Inflammatory macrophage treated with lipopolysaccharide for 1 hour (primary cell): ENCODE measurements at places on chromosomes 4 and X.

- no peak for DNase-seq
These were observed 33.9 kb downstream of the MTM1 start for GRCh38 chrX:150602296-150602695.

DNA sequence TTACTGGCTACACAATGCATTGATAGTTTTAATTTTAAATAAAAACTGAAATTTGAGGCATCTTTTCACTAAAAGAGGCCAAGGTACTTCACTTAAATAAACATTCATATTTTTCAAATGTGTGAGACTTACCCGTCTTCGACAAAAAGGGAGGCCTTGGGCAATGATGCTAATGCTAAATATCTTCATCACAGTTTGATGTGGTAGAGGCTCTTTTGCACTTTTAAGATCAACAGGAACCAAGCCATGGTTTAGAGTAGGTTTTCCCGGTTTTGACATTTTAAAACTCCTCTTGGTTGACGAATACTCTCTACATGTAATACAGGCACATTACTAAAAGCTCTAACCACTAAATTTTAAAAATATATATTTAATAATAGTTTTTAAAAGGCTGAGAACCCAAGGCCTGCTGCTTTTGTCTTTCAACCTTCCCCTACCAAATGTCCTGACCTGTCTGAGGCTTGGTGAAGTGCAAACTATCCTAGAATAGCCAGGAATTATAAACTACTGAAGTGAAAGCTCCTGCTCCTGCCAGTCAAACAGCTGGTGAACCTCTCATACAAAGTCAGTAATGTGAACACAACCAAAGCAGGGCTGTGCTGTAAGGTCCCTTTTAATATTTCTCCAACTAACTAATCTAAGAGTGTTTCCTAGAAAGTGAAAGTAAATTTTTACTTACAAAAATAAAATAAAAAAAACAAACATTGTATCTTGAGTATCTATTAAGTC, 153.7 kb downstream of the FBXW7 start:
- DNase-seq: no peak

- no peak for DNase-seq
These were observed 869.4 kb upstream of the FRG1 start for GRCh38 chr4:189071241-189071640.

DNA sequence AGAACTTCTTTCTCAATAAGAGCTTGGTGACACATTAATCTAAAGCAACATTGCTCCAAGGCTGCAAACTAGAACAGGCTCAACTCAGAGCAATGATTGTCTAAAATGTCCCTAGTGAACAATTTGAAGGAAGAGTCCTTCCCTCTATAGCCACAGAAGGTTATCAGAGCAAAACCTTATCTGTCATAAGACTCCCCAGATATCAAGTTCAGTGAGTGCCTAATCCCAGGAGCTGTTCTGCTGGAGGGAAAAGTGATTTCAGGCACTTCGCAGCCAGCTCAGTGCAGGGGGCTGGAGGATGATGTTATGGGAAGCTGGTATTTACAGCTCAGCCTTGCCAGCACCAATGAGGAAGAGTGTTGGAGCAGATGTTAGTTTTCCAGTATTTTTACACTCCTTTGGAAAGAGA, 497.5 kb downstream of the INPP4B start:
- DNase-seq: no peak

DNA sequence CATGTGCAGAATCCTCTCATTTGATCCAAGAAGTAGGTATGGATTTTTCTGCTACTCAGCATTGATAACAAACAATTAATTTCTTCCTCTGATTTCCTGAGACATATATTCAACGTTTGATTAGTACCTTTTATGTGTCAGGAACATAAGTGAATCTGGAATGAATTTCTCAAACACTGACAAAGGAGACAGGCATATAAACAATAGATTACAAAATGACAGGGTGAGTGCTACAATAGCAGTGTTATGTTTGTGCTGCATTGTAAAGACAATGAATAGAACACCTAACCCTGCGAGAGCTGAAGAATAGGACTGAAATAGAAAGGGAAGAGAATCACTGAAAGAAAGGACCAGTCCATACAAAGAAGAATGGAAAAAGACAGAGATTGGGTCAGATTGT, 52.9 kb downstream of the ARHGAP24 start:
- DNase-seq: no peak

- no peak for DNase-seq
These were observed 116.2 kb upstream of the STX18 start for GRCh38 chr4:4658052-4658451.

- DNase-seq: no peak
These were observed 356.4 kb downstream of the KLHL4 start for GRCh38 chrX:87874043-87874442.

- no peak for DNase-seq
These were observed 268.5 kb downstream of the ARAP2 start for GRCh38 chr4:35975617-35976355.

DNA sequence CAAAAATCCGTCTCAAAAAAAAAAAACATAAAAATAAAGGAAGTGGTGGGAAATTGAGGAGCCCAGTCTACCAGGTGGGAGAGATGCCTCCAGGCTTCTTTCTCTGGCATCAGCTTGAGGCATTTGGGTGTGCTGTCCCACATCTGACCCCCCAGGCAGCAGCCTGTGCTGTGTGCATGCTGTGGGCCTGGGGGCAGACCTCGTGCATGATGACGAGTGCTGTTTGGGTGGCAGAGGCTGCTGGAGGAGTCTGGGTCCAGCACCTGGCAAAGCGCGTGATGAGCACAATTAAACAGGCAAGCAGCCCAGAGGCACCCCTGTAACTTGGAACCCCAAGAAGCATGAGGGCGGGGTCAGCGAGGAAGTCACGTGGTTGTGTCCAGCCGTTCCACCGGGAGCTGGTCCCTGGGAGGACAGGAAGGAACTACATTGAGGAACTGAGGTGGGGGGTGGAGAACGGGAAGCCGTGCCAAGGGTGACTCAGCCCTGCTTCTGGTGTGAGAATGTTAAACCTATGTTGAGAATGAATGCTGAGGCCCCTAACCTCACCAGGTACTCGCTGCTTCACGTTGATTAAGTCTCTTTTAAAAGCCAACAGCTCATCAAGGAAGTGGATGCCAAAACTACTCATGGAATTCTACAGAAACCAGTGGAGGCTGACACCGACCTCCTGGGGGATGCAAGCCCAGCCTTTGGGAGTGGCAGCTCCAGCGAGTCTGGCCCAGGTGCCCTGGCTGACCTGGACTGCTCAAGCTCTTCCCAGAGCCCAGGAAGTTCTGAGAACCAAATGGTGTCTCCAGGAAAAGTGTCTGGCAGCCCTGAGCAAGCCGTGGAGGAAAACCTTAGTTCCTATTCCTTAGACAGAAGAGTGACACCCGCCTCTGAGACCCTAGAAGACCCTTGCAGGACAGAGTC, 6.1 kb downstream of the TACC3 start:
- DNase-seq: peak; percentile 77

DNA sequence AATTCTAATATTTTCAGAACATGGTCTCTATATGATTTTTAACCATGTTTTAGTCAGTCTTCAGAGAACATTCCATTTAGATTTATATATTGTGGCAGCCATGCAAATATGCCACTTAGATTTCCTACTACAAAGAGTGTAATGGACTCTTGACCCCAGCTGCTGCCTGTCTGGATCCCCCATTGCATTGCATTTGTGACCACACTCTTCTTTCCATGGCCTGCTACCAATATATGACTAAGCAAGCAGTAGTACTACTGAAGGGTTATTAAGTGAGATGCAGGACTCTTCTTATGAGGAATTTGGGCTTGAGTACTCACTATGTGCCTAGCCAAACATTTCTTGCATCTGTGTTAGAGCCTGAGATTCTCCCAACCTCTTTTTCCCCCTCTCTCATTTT, 306.8 kb downstream of the PDHA2 start:
- no peak for DNase-seq

DNA sequence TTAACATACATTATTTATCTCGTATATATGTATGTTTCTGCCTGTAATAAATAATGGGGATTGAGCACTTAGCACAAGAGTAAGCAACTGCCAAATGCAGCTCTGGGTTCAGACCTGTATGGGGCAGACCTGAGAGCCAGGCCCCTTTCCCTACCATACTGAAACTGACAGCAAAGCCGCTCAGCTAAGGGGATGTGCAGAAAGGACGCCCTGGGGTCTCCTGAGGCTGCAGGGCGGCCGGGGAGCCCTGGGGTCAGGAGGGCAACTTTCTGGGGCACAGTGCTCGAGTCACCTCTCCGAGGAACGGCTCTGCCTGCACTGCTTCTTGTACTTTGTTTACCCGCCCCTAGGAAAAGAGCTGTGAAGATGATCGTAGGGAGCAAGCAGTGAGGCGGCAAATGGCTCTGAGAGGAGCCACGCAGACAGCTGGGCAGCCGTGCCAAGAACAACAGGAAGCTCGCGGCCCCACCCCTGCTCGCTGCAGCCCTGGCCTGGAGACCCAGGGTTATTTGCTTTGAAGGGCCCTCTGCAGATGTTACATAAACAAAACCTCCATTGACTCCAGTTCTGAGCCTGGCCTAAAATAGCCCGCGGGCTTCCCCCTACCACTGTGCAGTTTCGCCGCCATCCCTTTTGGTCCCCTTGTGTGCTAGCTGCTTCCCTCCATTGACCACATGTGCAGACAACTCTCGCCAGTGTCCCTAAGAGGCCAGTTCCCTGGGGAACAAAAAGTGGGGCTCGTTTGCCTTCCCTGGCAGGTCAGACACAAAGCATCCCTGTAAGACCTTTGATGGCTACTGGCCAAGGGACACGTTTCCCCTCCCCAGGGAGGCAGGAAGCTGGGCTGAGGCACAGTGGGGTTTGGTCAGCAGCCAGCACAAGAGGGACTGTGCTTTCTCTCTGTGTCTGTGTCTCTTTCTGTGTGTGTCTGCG, 111.3 kb upstream of the LNX1 start:
- DNase-seq: no peak

DNA sequence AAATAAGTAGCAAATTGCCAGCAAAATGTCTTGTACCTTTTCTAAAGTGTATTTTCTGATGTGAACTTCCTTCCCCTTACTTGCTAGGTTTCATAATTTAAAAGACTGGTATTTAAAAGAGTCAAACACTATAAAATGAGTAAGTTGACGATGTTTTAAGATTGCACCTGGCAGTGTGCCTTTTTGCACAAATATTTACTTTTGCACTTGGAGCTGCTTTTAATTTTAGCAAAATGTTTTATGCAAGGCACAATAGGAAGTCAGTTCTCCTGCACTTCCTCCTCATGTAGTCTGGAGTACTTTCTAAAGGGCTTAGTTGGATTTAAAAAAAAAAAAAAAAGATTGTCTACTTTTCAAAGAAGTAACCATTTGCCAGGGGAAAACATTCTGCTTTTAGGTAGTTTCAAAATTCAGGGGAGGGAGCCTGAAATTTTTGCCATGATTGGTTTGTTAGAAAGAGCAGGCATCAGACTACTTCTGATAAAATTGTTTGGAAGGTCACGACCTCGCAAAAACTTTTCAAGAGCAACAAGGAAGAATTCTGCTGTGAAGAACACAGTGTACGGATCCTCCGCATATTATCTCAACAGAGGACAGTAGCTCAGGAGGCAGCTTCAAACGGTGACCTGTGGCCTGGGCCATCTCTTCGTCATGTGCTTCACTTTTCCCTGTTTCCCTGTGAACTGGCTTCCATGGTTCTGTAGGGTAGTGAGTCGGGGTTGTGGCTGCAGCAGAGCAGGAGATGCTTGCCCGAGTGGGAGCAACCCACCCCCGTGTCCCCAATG, 66.1 kb downstream of the CDS1 start:
- DNase-seq: no peak

DNA sequence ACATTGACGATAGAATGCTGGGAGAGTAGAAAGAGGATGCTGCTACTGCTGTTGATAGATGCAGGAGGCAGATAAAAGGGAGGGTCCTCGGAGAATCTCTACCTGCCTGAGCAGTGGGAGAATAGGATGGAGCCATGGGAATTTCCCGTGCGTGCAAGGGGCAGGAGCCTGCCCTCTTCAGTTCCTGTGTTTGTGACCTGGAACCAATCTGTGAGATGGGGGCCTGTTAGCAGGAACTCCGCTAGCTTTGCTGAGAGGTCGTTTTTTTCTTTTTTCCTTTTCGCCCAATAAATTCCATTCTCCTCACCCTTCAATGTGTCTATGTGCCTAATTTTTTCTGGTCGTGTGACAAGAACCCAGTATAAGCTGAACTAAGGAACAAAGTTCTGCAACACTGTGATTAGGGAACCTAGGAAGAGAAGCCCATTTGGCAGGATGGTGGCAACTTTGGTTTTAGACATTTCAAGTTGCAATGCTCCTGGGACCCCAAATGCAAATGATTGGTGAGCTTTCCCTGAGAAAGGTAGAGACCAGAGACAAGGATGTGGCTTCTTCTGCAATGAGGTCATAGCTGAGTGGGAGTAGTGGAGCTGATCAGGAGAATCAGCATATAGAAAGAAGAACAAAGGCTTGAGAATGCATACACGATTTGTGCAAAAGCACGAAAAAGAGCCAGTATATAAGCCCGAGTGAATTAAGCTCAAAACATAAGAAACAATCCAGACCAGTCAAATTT, 23.9 kb downstream of the SLC39A8 start:
- DNase-seq: peak; percentile 18

DNA sequence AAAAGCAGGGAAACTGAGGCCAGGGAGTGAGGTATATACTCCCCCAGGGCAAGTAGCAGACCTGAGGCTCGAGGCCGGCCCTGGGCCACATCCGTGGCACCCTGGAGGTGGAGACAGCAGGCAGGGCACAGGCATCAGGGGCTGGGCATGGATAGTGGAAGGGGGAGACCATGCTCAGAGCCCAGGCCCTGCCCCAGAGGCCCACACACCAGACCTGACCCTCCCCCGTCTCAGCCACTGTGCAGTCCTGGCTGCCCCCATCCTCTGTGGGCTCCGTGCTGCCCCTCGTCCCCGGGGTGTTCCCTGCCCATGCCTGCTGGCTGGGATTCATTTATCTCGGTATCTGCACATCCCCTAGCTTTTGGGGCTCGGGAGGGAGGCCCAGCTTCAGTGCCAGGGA, 103.1 kb upstream of the NKX1-1 start:
- DNase-seq: no peak

GRCh38 chr4:88609387-88609786, 17.1 kb downstream of the HERC3 start:
- peak; percentile 29 for DNase-seq

DNA sequence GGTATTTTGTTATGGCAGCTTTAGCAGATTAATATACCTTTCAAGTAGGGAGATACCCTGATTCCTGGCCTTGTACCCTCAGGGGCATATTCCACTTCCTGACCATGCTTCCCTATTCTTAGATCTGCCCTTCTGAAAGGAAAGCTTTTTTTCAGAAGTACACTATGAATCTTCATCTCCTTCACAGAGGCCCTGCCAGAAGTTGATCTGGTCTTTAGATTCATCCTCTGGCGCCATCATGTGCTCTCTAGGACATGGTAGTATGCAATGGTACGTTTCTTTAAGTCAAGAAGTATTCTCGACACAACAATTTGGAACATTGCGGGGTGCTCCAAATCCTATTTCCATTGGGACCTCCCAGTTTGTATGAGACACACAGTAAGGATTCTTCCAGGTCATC, 39.6 kb upstream of the DIPK2B start:
- DNase-seq: no peak
